ENCODE measurements at places on chromosomes 3 and 15. TPM values are rescaled to one million over a fixed set of nuclear protein-coding genes. Genes with fewer than 3 reads are reported as not detected.

DNA sequence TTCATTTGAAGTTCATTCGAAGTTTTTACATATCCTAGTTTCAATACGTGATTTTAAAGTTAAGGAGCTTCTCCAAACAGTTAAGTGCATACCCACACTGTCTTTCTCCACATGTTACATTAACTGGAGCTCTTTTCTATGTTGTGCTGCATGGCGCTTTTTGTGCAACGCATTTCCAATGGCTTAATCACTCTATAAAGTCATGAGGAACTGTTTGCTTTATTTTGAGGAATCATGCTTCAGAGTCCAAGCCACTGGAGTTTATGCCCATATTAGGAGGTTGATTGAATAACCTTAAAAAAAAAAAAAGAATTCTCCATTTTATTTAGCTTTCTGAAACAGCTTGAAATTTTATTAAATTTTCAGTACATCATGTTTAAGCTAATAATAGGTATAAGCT is 109.4 kb upstream of the MBNL1 start:
- no peaks in the 10 kb centered on the region for H3K36me3 ChIP-seq
- no peaks in the 10 kb centered on the region for H3K27me3 ChIP-seq
- H3K4me3 ChIP-seq = no peak overlapping the region
- no peak overlapping the region for H3K27ac ChIP-seq
- no peaks in the 10 kb centered on the region for H3K4me1 ChIP-seq

GRCh38 chr3:15768421-15769255 is 29.1 kb downstream of the ANKRD28 start:
- H3K4me1 ChIP-seq = peaks cover 5% of the 10 kb centered on the region
- no peak overlapping the region for H3K4me3 ChIP-seq
- H3K27ac ChIP-seq = peak overlapping the region; percentile 23
- peaks cover 4% of the 10 kb centered on the region for H3K36me3 ChIP-seq

The TM4SF18 gene
- 0.55 TPM for total RNA-seq

GRCh38 chr15:100995471-100996430 is 76.6 kb downstream of the LRRK1 start:
- no peaks in the 10 kb centered on the region for H3K36me3 ChIP-seq
- H3K27me3 ChIP-seq = no peaks in the 10 kb centered on the region
- DNase-seq = no peak
- H3K27ac ChIP-seq = no peak overlapping the region

The PLSCR2 gene
- not detected for total RNA-seq

All from upper lobe of left lung (tissue), 6 donors.